ENCODE measurements at places on chromosomes 3 and 15. TPM values are rescaled to one million over a fixed set of nuclear protein-coding genes. Genes with fewer than 3 reads are reported as not detected.

GXYLT2 gene
- total RNA-seq = 5.8 TPM

CALML4 gene
- 6.3 TPM for total RNA-seq

TMEM207 gene
- total RNA-seq = not detected

C3orf22 gene
- not detected for total RNA-seq

PLSCR2 gene
- 0.40 TPM for total RNA-seq

STAC gene
- total RNA-seq = not detected

TERB2 gene
- total RNA-seq = not detected

RHCG gene
- not detected for total RNA-seq

CCDC14 gene
- 42.2 TPM for total RNA-seq

KCNMB3 gene
- 14.3 TPM for total RNA-seq

CCR1 gene
- not detected for total RNA-seq

GALNT15 gene
- not detected for total RNA-seq

MINAR1 gene
- 0.72 TPM for total RNA-seq

UROC1 gene
- total RNA-seq = not detected

SYNPR gene
- total RNA-seq = not detected

SH3BP5 gene
- 18.6 TPM for total RNA-seq

RGMA gene
- total RNA-seq = 0.04 TPM

LRRC58 gene
- total RNA-seq = 14.8 TPM

C3orf85 gene
- total RNA-seq = not detected

POMGNT2 gene
- 13.1 TPM for total RNA-seq

TNFSF10 gene
- 0.13 TPM for total RNA-seq

ACTC1 gene
- total RNA-seq = not detected

PPP2R3A gene
- 0.22 TPM for total RNA-seq

TMEM212 gene
- not detected for total RNA-seq

CNTN3 gene
- total RNA-seq = not detected

REC114 gene
- 0.20 TPM for total RNA-seq

CFAP92 gene
- 0.27 TPM for total RNA-seq

LRRIQ4 gene
- total RNA-seq = not detected

PODXL2 gene
- total RNA-seq = 39.6 TPM

ATP8B4 gene
- total RNA-seq = 0.51 TPM

P2RY14 gene
- total RNA-seq = not detected

FAM174B gene
- 1.7 TPM for total RNA-seq

UPK1B gene
- 0.20 TPM for total RNA-seq

CPNE9 gene
- total RNA-seq = not detected

GPR62 gene
- total RNA-seq = not detected

ANKUB1 gene
- total RNA-seq = not detected

ZPLD1 gene
- total RNA-seq = not detected

ADAMTS9 gene
- 0.18 TPM for total RNA-seq

MME gene
- total RNA-seq = 2.5 TPM

RPL22L1 gene
- 64.7 TPM for total RNA-seq

FHIT gene
- total RNA-seq = 6.3 TPM

MAGI1 gene
- total RNA-seq = 45.7 TPM

CILP gene
- not detected for total RNA-seq

ETV5 gene
- 25.9 TPM for total RNA-seq

TUSC7 gene
- total RNA-seq = not detected

NDN gene
- total RNA-seq = 3.1 TPM

MUSTN1 gene
- 0.78 TPM for total RNA-seq

OR4M2 gene
- total RNA-seq = not detected

MASP1 gene
- 0.13 TPM for total RNA-seq

USP50 gene
- total RNA-seq = not detected

ANKRD34C gene
- total RNA-seq = not detected

EPB42 gene
- 1.3 TPM for total RNA-seq

CYP11A1 gene
- total RNA-seq = 0.16 TPM

FAM3D gene
- 0.49 TPM for total RNA-seq

PRR20G gene
- not detected for total RNA-seq

RETNLB gene
- total RNA-seq = not detected

SEC22C gene
- total RNA-seq = 50.7 TPM

ZKSCAN7 gene
- total RNA-seq = 0.07 TPM

Measured in K562 (cell line).